ENCODE measurements at places on chromosomes 4 and X.

- no peak for DNase-seq
These were observed 366.0 kb upstream of the FGF13 start for GRCh38 chrX:139077281-139078250.

- no peak for DNase-seq
These were observed 122.2 kb downstream of the ANXA5 start for GRCh38 chr4:121574618-121575017.

GRCh38 chr4:90078440-90078839 lies 48.8 kb upstream of the CCSER1 start:
- DNase-seq = no peak

GRCh38 chr4:81562093-81562492 lies 90.4 kb upstream of the RASGEF1B start:
- no peak for DNase-seq

DNA sequence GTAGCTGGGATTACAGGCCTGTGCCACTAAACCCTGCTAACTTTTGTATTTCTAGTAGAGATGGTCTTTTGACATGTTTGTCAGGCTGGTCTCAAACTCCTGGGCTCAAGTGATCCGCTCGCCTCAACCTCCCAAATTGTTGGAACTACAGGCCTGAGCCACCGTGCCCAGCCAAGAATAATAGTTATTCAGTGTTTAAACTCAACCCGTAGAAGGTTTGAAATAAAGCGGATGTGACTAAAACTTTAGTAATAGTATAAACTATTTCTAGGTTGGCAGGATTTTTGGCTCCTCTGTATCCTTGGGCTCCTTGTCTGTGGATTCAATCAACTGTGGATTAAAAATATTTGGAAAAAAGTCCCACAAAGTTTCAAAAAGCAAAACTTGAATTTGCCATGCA lies 37.8 kb downstream of the PCDH10 start:
- DNase-seq = no peak

DNA sequence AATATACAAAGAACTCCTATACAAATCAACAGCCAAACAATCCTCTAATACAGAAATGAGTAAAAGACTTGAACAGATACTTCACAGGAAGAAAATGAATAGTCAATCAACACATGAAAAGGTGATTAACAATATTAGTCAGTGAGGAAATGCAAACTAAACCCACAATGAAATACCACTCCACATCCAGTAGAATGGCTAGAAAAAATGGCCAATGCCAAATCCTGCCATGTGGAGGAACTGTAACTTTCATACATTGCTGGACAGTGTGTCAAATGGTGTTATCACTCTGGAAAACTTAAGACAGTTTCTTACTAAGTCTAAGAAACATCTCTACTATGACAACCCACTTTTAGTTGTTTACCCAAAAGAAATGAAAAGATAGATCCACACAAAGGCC lies 59.5 kb downstream of the NSG1 start:
- DNase-seq = no peak

DNA sequence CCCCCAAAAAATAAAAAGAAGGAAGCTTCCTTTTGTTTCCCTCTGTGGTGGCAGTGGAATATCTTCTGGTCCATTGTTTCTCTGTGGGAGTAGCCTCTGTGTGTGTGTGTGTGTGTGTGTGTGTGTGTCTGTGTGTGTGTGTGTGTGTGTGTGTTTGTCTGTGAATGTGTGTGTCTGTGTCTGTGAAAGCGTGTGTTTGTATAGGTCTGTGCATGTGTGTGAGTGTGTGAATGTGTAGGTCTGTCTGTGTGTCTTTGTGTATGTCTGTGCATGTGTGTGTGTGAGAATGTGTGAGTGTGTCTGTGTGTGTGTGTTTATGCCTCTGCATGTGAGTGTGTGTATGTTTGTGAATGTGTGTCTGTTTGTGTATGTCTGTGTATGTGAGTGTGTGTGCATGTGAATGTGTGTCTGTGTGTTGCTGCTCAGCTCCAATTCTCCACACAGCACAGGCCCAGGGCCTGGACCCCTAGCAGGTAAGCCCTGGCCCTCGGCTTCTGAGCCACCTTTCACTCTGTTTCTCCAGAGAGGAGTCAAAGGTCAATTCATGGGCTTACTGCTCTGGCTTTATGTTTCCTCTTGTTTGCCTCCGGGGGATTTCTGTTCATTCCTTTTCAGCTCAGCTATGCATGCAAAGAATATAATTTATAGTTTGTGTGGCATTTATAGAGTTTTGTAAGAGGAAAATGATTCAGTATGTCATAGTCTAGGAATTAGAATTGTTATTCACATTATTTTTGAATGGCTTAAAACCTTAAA lies 89.8 kb downstream of the UCHL1 start:
- no peak for DNase-seq

- DNase-seq = peak; percentile 63
These were observed 57.2 kb upstream of the FAM9C start for GRCh38 chrX:13101441-13102139.

- no peak for DNase-seq
These were observed 268.7 kb downstream of the SLC39A8 start for GRCh38 chr4:102076622-102077021.
